Stimulated activated CD8-positive, alpha-beta memory T cell treated with anti-CD3 and anti-CD28 coated beads, Interleukin-2, amount 100 ng/mL, for 1 hour (primary cell): ENCODE measurements at places on chromosomes 16 and 17.

- DNase-seq: no peak
These were observed 400 bp downstream of the CCDC42 start for GRCh38 chr17:8744086-8744785.

GRCh38 chr17:73798111-73798748 is 154.0 kb upstream of the SDK2 start:
- DNase-seq: no peak

GRCh38 chr16:58030136-58030840 is 4.7 kb downstream of the MMP15 start:
- no peak for DNase-seq

DNA sequence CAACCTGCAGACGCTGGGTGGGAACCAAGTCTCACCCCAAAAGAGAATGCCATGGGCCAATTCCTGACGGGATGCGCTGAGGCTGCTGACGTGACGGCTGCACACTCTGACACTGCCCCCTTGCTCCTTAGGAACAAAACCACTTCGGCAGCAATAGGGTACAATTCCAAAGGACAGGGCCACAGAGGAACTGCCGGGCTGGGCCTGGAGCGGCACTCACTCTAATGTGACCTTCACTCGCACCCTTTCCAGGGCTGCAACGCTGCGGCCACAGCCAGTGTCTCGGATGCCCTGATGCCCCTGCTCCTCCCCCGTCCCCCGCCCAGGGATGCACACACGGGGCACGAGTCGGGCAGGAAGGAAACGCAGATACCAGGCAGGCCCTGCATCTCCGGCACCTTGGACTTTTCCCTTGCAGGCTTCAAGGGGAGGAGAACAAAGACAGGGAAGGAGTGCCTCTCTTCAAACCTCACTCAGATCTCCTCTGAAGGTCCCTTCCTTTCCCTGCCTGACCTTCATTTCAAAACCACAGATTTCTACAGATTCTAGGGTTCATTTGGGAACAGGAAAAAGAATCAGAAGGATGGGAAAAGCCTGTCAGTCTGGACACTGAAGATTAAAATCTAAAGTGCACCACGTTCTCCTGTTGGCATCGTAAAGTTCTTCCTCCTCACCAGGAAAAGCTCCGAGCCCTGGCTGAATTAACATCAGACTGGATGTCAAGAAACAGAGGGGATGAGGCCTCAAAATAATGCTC is 2.3 kb downstream of the PITPNA start:
- no peak for DNase-seq

GRCh38 chr17:57654040-57654775 is 90.9 kb downstream of the CCDC182 start:
- no peak for DNase-seq

- DNase-seq: no peak
These were observed 4.8 kb downstream of the ABCA10 start for GRCh38 chr17:69223809-69224208.

DNA sequence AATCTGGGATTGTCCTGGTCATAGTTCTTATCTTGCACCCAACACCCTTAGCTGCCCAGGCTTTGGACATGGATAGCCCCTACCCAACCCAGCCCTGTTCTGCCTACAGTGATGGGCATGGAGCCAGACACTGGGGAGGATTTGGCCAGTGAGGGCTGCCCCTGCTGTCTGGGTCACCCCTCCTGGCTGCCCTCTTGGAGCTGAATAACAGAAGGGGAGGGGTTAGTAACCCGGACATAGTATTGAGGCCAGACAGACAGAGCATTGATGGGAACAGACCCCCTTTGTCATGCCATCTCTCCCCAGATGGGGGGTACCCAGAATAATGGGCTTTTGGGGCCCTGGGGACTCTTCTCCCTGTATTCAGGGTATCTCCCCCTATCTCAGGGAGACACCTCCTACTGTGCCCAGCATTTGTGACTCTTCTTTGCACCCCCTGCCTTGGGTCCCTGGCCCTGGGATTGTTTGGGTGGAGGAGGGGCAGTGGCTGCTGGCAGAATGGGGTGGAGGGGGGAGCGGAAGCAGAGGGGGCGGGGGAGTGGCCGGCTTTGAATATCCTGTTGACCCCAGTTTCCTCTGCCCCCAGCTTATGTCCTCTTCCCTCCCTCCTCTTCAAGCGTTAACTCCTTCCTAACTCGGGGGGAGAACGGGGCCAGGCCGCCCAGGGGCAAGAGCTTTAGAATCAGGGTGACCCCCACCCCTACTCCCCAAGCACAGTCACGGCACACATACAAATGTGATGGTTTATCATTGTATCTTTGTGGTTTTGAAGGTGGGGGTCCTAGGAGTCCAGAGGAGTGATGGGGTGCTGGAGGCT is 17.0 kb downstream of the GJD3 start:
- no peak for DNase-seq

DNA sequence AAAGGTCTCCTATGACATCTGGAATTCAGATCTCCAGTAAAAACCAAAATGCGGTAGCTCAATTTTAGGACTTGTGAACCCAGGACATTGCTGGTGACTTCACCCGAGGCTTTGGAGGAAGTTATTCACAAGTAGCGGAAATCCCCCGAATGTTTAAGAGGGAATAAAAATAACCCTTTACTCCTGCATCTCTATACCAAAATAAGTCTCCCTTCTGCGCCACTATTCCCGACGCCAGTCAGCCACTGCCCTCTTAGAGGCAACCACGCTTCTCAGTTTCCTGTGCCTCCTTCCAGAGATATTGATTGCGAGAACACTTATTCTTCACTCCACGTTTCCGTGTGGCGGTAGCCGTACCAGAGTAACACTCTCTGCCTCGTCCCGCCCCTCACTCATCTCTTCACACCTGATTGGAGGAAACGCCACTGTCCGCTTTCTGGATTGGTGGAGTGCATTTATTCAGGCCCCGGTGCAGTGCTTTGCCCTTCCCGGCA is 27.4 kb downstream of the EMP2 start:
- peak; percentile 4 for DNase-seq

DNA sequence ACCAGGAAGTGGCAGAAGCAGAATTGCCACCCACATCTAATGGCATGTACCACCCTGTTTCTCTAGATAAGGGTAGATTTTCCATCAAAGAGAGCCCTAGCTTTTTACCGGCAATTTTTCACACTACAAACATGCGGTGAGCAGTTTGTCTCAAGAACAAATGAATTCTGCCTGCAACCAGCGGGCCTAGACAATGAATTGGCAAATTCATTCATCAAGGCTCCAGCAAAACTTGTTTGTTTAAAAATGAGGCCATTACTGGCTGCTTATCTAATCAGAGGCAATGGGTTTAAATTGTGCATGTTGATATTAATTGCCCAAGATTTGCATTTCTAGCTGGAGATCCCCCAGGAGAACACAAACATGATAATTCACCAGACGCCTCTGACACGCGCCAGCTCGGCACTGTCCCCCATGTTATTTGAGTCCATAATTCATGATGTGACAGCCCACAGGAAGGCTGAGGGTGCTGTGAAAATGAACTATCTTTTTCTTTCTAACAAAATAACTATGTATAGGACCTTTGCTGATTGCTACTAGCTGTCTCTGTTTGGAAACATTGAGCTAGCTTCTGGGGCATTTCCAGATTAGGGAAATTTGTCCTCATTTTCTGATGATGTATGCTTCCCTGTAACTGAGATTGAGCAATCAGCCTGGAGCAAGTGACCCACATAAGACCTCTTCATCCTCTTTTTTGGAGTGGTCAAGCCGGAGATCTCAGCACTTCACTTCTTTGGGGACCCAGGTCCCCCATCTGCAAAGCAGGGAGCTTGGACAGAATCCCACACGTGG is 80.8 kb downstream of the CNGB1 start:
- DNase-seq: no peak

DNA sequence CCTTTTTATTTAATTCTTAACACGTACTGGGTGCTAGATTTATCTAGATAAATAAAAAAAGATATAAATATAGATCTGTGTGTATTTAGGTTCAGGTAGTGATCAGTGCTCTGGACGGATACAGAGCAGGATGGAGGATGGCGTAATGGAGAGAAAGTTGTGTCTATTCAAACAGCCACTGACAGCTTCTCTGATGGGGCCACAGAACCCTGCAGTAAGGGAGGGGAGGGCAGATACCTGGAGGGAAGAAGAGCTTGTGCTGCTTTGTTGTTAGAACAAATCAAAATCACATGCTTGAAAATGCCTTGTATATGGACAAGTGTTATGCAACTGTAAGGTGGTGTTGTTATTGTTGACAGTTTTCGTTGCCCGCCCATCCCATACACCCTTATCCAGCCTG is 170.2 kb downstream of the UTP18 start:
- DNase-seq: no peak

DNA sequence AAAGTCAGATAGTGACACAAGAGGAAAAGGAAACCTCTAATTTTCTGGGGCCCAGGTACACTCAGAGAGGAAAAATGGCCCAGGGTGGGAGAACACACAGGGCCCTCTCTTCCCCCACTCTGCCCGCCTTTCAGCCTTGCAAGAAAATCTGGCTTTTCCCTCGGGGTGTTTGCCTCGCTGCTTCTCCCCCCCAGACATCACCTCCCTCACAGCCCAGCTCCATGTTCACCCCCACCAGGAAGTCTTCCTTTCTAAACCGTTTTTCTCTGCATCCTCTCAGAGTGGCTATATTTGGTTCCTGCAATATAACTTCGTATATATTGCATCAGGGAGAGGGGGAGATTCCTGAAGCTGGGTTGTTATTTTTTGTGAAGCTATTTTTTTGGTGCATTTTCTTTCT is 27.3 kb downstream of the RPRML start:
- DNase-seq: no peak
